Activated CD4-positive, alpha-beta T cell treated with anti-CD3 and anti-CD28 coated beads, Interleukin-2, amount 10 ng/mL, durations not matched to agents 24 days and 14 days (primary cell): ENCODE measurements at places on chromosomes 7 and 10. TPM values are rescaled to one million over a fixed set of nuclear protein-coding genes. Genes with fewer than 3 reads are reported as not detected.

KCNK18 gene
- total RNA-seq = not detected in 2 replicates

GRCh38 chr7:23490357-23491135 is 20.3 kb upstream of the IGF2BP3 start:
- H3K4me1 ChIP-seq = peaks cover 7% of the 10 kb centered on the region
- peak; percentile 83 for DNase-seq
- H3K27ac ChIP-seq = peak overlapping the region; percentile 83
- peak overlapping the region; percentile 86 for H3K4me3 ChIP-seq

- H3K4me1 ChIP-seq = peaks cover 9% of the 10 kb centered on the region
- peaks cover 39% of the 10 kb centered on the region for H3K27me3 ChIP-seq
- peak overlapping the region; percentile 80 for H3K27ac ChIP-seq
- H3K4me3 ChIP-seq = peak overlapping the region; percentile 86
- H3K36me3 ChIP-seq = peaks cover 2% of the 10 kb centered on the region
- DNase-seq = peak; percentile 62
These were observed 1.3 kb upstream of the CCDC136 start for GRCh38 chr7:128790315-128791041.

- no peak for DNase-seq
- no peaks in the 10 kb centered on the region for H3K36me3 ChIP-seq
- H3K4me1 ChIP-seq = no peaks in the 10 kb centered on the region
- no peak overlapping the region for H3K4me3 ChIP-seq
These were observed 668.4 kb upstream of the NRP1 start for GRCh38 chr10:34002896-34003295.

GRCh38 chr7:124781907-124782734 is 16.5 kb upstream of the GPR37 start:
- no peak overlapping the region for H3K4me3 ChIP-seq
- no peaks in the 10 kb centered on the region for H3K4me1 ChIP-seq
- H3K27me3 ChIP-seq = peaks cover 6% of the 10 kb centered on the region
- H3K36me3 ChIP-seq = no peaks in the 10 kb centered on the region
- no peak for DNase-seq
- no peak overlapping the region for H3K27ac ChIP-seq

DNA sequence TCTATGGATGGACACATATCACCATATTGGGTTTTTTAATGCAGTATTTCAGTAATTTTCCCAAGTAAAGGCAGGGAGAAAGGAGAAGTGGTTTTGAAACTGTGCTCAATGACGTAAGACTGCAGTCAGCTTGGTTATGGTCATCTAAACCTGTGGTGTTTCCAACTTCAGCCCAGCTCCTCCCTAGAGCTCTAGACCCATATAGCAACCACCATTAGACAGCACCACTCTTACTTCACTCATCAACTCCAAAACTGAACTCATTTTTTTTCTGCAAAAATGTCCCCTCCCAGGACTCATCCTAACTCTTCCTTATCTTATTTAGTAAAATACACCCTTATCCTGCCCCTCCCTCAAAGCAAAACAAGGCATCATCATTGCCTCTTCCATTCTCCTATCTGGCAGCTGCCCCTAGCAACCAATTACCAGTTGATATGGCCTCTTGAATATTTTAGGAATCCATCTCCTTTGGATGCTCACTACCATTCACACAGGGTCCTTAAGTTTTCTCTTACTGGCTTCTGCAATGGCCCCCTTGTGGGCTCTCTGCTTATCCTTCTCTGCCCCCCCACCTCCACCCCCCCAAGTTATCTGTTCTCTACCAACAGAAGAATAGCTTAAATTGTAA is 1.5 kb upstream of the RALA start:
- peaks cover 14% of the 10 kb centered on the region for H3K36me3 ChIP-seq
- peak overlapping the region; percentile 93 for H3K27ac ChIP-seq
- peaks cover 29% of the 10 kb centered on the region for H3K4me1 ChIP-seq
- no peak for DNase-seq
- peaks cover 3% of the 10 kb centered on the region for H3K27me3 ChIP-seq

DNA sequence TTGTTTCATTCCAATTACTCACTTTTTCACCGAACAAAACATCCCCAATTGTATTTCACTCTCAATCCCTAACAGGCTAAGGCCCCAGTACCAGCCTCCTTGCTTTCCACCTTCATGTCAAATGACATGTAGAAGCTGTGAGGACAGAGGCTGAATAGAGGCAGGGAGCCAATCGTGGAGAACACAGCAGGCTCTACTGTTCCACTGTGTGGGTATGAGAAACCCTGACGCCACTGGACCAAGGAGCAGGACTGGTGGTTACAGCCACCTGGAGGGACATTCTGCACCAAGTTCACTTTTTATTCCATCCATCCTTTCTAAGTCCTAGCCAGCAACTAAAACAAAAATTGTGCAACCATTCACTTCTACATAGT is 502.8 kb downstream of the SORCS1 start:
- H3K27ac ChIP-seq = no peak overlapping the region
- H3K4me1 ChIP-seq = no peaks in the 10 kb centered on the region
- no peaks in the 10 kb centered on the region for H3K36me3 ChIP-seq
- no peak for DNase-seq

DNA sequence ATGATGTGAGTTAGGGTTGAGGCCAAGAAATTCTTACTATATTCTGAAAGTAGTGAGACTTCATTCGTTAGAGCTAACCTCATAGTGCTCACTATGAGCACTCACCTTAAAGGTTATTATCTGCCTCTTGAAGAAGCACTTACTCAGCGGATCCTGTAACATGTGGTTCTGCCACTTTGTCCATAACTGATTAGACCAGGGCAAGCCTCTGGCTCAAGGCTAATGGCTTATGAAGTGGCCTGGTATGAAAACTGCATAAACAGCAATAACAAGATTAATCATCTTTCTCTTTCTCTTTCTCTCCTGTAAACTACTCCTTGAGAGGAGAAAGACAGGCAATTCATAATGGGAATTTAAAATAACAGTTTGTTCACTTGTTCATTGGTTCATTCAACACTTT is 82.8 kb downstream of the MAPK8 start:
- H3K36me3 ChIP-seq = no peaks in the 10 kb centered on the region
- no peak for DNase-seq
- H3K4me1 ChIP-seq = peaks cover 28% of the 10 kb centered on the region
- no peak overlapping the region for H3K27ac ChIP-seq
- H3K27me3 ChIP-seq = peaks cover 2% of the 10 kb centered on the region

DNA sequence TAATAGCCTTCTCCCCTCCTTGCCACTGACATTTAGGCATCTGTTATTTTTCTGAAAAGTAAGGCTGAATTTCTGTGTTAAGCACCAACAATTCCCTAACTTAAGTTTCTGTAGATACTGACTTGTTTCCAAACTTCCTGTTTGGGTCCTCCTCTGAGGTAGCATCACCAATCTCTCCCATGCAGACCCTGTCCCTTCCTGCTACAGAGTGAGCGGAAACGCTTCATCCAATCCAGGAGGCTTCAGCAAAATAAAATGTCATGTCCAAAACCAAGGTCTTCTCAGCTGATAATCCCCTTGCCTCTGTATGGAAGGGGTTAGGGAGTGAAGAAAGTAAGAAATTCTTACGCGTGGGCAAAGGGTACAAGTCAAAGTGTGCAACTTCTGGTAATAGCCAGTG is 29.9 kb downstream of the XPNPEP1 start:
- H3K36me3 ChIP-seq = peaks cover 59% of the 10 kb centered on the region
- H3K27ac ChIP-seq = no peak overlapping the region
- peaks cover 44% of the 10 kb centered on the region for H3K4me1 ChIP-seq
- no peaks in the 10 kb centered on the region for H3K27me3 ChIP-seq
- DNase-seq = no peak
